ENCODE measurements at places on chromosomes 2 and 18.
A peak's percentile ranks its signal among the peaks of the same experiment; 100 is the strongest.

- DNase-seq: no peak
Observed at GRCh38 chr18:3440341-3440740, 9.6 kb upstream of the TGIF1 start.

- DNase-seq: peak; percentile 86
Observed at GRCh38 chr2:234448506-234449184, 48.2 kb downstream of the ARL4C start.

DNA sequence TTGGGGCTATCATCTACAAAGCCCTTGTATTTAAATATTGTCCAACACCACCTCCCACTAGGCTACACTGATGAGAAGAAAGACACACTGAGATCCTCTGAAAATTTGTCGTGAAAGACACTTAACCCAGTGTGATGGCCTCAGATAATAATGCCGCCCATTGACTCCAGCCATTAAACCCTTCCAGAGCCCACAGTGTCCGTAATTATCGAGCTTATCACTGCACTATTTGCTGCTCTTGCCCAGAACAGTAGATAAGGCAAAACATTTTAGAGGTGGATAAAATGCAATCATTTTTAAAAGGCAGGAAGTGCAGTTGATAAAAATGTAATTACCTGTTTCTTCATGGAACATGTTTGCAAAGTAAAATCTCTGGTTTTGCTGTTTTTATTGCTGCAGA lies 121.3 kb upstream of the DDX18 start:
- DNase-seq: no peak

DNA sequence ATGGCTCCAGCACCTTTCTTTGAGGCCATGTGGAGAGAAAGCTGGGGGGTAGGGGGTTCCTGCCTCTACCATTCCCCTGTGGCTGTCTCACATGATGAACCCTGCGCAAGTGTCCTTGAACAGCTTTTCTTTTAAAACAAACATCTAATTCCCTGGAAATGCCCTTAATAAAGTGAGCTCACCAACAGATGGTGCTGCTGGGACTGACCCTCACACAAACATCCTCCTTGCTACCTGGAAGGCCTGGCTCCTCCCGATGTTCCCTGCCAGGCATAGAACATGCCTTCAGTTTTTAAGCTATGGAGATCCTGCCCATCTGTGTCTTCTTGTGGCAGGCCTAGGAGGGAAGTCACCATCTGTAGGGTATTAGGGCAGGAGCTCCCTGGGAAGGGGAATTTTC lies 60.7 kb upstream of the GATA6 start:
- DNase-seq: no peak

- no peak for DNase-seq
Observed at GRCh38 chr2:102591491-102592045, 27.8 kb upstream of the SLC9A2 start.

DNA sequence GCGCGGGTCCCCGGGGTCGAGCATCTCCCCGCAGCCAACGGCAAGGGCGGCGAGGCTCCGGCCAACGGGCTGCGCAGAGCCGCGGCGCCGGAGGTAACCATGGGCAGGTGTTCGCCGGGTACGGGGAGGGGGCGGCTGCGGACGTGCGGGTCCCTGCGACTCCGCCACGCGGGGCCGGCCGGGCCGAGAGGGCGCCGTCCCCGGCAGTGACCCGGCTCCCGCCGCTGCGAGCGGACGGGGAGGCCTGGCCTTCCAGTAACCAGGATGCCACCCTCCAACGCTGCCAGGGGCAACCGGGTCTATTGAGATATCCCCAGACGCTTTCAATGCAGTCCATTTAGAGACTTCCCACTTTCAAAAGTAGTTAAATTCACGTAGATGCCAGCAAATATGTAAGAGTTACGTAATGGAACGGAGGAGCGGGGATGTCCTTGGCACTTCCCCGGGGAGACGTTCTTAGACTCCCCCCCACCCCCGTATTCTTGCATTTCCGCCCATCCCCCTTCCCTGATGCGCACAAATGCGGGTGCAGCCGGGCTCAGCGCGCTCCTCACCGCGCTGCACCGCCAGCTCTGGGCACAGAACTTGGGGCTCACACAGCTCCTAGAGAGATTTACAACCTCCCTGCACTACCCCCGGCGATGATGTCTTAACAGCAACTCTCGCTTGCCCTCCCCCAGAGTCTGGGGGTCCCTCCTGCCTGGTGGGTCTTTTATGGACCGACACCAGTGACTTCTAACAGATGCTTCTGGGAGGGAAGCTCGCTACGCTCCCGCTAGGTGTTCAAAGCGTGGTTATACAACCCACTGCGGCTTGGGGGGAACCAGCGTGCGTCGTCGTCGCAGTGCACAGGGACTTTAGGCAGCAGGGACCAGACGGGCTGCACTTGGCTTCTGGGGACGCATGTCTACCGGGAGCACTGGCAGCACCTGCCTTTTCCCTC lies 657 bp downstream of the SGPP2 start:
- peak; percentile 63 for DNase-seq

GRCh38 chr2:108403494-108403893 lies 25.7 kb downstream of the SULT1C4 start:
- DNase-seq: peak; percentile 56

GRCh38 chr2:1626271-1626681 lies 118.0 kb downstream of the PXDN start:
- DNase-seq: no peak

- DNase-seq: peak; percentile 63
Observed at GRCh38 chr2:86337244-86337835, at the start of gene REEP1. Gene REEP1, minus strand, starts transcription at chr2:86337626. Its CDS starts 116 bp downstream, at chr2:86337510.

GRCh38 chr2:108583903-108584520 lies 49.7 kb downstream of the LIMS1 start:
- DNase-seq: peak; percentile 90

DNA sequence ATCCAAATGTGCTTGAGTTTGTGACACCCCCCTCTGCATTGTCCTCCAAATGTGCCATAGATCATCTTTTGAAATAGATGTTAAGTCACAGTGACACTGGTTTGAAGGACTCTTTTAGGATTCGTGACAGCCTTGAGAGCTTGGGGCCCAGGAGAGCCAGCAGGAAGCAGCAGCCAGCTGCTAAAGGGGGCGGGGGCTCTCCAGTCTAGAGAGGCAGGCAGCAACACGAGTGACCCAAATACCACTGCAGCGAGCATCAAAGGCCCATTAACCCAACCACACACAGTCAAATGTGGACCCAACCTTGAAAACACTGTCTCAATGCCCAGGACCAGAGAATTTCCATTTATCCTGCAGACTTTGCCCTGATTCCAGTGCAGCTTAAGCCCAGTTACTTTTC lies 75.6 kb downstream of the ZBTB7C start:
- DNase-seq: peak; percentile 92

- no peak for DNase-seq
Observed at GRCh38 chr2:241618296-241618805, 18.6 kb downstream of the THAP4 start.

GRCh38 chr2:180787330-180787729 lies 193.1 kb upstream of the UBE2E3 start:
- DNase-seq: no peak

- peak; percentile 36 for DNase-seq
Observed at GRCh38 chr2:24617424-24617823, 126.4 kb downstream of the NCOA1 start.

DNA sequence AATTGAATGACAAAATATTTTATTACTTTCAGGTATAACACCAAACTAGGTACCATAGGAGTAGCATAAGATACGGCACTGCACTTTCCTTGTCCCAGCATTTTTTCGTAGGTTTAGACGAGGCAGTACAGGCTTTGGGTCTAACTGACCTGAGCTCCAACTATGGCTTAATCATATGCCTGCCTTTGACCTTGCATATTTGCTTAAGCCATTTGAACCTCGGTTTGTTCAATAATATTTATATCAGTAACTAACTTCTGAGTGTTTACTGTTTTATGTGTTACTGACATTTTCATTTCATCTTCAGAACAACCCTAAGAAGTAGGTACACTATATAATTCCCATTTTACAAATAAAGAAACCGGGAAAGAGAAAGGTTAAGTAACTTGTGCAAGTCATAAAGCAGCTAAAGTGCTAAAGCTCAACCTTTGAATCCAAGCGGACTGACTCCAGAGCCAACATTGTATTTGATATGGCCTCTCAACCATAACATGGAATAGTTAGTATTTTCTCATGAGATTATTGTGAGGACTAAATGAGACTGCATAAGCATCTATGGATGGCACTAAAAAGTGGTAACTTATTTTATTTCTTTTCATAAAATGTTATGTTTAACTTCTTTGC lies 104.0 kb downstream of the R3HDM1 start:
- DNase-seq: no peak

DNA sequence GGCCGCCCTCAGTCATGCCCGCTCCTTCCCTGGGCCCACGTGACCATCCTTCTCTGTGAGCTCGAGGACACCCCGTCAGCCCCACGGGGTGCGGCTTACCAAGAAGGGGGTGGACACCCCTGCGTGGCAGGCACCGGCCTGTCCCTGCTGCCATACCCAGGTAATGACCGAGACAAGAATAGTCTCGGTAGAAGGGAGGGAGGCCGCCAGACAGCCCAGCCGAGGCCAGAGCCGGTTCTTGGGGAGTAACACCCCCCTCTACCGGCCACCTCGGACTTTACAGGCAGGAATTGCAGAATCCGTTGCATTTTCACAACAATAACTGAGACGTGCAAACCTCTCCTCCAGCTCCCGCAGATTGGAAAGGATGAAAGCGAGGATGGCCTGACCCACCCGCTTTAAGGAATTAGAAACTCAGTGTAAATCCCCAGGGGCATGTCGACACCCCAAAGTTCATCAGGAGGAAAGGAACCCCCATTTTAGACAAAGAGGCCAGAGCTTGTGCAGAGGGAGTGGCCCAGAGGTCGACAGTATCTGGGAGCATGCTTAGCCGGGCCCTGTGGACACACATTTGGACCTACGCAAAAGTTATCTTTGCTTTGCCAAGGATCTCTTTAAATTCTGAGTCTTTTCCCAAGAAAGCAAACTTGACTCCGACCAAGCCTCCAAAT lies 60.1 kb upstream of the GLI2 start:
- DNase-seq: peak; percentile 79

GRCh38 chr2:10864861-10865636 lies 46.7 kb upstream of the KCNF1 start:
- no peak for DNase-seq

DNA sequence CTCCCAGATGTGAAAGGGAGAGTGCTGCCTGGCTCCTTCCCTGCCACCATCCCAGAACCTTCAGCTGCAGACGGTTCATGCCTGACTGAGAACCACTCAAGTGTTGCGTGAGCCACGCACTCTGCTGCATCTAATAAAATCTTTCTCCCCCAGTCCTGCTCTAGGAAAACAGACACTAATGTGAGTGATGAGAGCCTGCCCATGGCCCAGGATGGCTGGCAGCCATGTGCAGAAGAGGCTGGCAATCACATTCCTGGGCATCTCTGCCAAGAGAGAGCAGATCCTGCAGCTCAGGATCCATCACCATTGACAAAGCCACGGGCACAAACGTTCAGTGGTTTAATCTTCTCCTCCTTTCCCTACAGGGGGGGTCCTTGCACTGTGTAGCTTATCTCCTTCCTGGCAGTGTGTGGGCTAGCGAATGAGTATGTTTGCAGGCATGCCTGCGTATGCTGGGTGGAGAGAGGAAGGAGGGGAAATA lies 477.5 kb downstream of the SLC4A3 start:
- peak; percentile 68 for DNase-seq

DNA sequence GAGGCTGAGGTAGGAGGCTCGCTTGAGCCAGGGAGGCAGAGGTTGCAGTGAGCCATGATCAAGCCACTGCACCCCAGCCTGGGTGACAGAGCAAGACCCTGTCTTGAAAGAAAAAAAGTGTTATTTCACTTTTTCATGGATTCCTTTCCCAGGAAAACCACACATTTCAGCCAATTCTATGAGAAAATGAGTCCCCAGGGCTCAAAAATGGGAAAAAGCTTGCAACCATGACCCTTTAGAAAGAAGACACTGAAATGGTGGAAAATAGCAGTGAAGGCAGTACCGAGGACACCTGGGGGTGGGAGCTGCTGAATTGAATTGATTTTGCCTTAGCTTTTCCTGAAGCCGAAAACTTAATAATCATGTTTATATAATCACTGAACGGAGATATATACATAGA lies 284.2 kb upstream of the HDAC4 start:
- no peak for DNase-seq

DNA sequence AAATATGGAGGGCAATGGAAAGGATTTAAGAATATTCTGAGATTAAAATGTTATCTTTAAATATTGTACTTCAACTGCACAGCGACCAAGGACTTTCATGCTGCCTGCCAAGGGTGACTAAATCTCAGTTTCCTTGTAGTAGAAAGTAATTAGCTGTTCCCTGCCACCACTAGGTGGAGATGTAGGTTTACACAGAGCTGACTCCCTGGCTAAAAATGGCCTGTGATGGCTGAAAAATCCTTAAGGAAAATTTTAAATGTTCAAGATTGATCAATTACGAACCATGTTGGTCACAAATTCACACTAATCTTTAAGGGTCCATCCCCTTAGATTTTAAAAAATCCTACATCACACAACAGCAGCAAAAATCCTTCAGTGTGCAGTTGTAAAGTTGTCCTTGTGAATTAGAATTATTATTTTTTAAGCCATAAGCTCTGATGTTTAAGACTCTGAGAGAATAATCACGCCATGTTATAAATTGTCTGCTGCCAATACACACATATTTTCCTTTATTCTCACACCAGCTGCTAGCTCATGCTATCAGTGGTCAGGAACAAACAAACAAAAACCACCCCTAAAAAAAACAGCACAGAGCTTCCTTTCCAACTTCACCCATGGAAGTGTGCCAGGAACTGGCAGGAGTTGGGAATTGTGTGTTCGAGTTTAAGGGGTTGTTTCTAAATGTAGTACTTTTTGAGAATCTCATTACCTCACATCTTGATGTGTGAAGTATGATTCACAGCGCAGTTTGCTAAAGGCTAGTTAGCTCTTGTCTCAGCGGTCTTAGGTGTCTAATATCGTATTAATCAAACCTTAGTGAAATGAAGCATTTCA lies 399.8 kb downstream of the TMEM182 start:
- peak; percentile 86 for DNase-seq

DNA sequence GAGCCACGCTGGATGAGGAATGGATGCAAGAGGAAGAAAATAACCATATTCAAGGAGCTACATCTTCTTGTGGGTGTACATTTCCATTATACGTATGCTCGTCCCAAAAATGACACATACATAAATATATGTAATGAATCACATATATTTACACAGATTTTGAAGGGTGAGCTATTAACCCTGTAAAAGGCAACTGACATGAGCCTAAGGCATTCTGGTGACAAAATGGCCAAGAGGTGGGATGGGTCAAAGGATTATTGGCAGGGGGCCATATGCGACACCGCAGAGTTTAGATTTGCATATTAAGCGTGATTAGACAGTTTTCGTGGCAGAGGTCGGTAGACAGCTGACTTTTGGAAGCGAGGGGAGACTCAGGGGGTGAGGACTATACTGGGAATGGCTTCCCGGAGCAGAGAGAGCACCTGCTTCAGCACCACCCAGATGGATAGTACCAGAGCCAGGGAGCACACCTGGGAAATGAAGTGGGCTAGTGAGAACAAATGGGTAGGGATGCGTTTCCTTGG lies 431 bp upstream of the CNRIP1 start:
- peak; percentile 83 for DNase-seq

DNA sequence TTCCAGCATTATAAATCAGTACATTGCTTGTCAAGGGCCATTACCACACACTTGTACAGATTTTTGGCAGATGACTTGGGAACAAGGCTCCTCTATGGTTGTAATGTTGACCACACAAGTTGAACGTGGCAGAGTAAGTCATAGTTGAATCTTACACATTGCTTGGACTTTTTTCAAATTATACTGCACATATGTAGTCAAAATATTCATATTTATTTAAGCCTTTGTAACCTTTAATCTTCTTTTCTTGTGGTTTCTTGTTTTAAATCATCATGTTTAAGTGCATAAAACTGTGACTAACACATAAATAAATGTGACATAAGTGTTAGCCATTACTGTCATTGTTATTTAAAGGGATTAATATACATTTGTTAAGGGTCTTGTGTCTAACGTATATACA lies 52.1 kb upstream of the EPB41L5 start:
- DNase-seq: no peak
